Right atrium auricular region (tissue), 2 donors: ENCODE measurements at places on chromosomes 3 and 15. TPM values are rescaled to one million over a fixed set of nuclear protein-coding genes. Genes with fewer than 3 reads are reported as not detected.

Gene POPDC2
- 853 TPM for total RNA-seq

Gene INKA1
- 1.8 TPM for total RNA-seq

Gene SPSB4
- 1.8 TPM for total RNA-seq

Gene ATP10A
- 6.0 TPM for total RNA-seq

Gene PATL2
- total RNA-seq = 0.75 TPM

Gene COPB2
- total RNA-seq = 65.8 TPM

Gene C3orf85
- total RNA-seq = not detected

Gene PCOLCE2
- total RNA-seq = 148 TPM

- no peak for DNase-seq
Observed at GRCh38 chr3:59726279-59726678, 676.5 kb upstream of the CFAP20DC start.

- DNase-seq = no peak
Observed at GRCh38 chr3:14145236-14145635, 20.4 kb downstream of the TMEM43 start.

- DNase-seq = no peak
Observed at GRCh38 chr15:92457471-92458041, 63.9 kb downstream of the ST8SIA2 start.

GRCh38 chr3:53236112-53236841, 19.5 kb downstream of the TKT start:
- DNase-seq = peak; percentile 79

- DNase-seq = no peak
Observed at GRCh38 chr3:13087320-13087990, 14.2 kb upstream of the IQSEC1 start.

- DNase-seq = no peak
Observed at GRCh38 chr15:100297812-100298211, 44.0 kb downstream of the ADAMTS17 start.

- no peak for DNase-seq
Observed at GRCh38 chr15:101191242-101191641, 60.6 kb downstream of the CHSY1 start.

- no peak for DNase-seq
Observed at GRCh38 chr3:147387885-147388699, 18.3 kb downstream of the ZIC4 start.

DNA sequence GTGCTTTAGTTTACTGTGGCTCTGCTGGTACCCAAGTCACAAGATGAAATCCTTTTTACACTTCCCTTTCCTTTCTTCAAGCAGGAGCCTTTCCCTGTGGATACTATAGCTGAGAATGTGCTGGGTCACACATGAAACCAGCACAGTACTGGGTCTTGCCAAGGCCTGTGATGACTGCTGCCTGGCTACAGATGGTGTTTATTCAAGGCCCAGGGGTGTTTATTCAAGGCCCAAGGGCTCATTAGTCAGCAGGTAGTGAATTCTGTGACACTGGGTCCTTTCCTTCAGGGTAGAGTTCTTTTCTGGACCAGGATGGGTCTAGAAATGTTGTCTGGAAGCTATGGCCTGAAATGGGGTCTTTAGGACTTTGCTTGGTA, 99.4 kb downstream of the SH3GL3 start:
- DNase-seq = no peak

- no peak for DNase-seq
Observed at GRCh38 chr3:158727206-158728060, 4.8 kb downstream of the RARRES1 start.

DNA sequence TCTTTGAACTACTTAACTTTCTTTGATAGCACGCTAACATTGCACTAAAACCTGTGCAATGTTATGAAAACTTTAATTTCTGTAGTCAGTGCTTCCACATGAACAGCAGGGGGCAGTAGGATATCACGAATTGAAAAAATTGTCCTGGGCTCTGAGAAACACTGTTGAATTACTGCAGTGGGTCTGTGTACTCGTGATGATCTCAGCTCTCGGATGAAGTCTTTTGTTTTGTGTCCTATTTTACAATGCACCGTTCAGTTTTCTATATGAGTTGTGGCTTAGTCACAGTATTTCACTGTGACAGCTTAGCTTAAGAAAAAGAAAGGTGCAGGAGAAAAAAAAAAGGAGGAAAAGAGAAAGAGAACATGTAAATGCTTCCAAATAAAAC, 141.3 kb upstream of the CCDC54 start:
- no peak for DNase-seq

- DNase-seq = no peak
Observed at GRCh38 chr3:11703146-11703545, 59.4 kb upstream of the VGLL4 start.

- peak; percentile 83 for DNase-seq
Observed at GRCh38 chr15:88982304-88982945, 69.2 kb upstream of the MFGE8 start.

DNA sequence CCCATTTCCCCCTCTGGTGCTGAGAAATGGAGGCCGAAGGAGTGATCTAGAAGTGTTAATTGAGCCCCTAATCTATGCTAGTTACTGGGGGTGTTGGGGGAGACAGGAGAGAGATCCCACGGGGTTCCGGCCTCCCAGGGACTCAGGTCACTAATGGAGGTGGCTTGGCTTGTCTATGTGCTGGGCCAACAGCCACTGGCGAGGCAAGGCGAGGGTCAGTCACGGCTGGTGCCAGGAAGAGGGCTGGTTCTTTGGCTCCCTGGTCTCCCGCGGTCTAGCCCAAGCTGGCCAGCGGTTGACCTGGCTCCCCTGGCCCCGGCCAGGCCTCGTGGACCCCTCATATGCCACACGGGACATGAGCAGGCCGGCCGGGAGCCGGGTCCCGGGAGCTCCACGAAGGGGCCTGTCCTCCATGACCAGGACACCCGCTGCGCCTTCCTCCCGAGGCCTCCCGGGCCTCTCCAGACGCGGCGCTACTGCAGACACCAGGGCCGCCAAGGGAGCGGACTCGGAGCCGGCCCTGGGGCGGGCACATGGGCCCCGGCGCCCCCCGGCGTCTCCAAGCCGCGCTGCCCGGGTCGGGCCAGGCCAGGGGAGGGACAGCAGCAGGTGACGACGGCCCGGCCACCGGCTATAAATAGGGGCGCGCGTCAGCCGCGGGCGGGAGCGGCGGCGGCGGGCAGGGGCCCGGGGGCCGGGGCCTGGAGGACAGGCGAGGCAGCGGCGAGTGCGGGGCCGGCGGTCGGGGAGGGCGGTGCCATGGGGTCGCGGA, at the start of gene ALPK3:
Gene ALPK3, plus strand, starts transcription at position 663 of the 772 bp plus-strand sequence. Its CDS starts 97 bp downstream, at position 760.
- peak; percentile 74 for DNase-seq

DNA sequence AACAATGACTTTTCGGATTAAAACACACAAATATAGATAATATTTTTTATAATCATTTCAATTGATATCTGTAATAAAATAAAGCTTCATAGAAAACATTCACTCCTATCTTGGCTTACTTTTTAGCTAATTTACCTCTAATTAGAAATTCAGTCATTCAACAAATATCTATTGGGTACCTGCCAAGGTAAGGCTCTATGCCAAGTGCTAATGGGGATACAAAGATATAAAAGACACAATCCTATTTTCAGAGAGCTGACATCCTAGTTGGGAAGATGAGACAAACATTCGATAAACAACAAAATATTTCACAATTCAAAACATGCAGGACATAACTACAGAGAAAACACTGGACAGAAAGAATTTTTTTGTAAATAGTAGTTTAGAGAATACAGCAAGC, 63.3 kb downstream of the ULK4 start:
- DNase-seq = no peak

- no peak for DNase-seq
Observed at GRCh38 chr3:63954182-63954581, 42.0 kb upstream of the SCAANT1 start.
